ENCODE measurements at places on chromosomes 7 and 10. TPM values are rescaled to one million over a fixed set of nuclear protein-coding genes. Genes with fewer than 3 reads are reported as not detected.
A peak's percentile ranks its signal among the peaks of the same experiment; 100 is the strongest.

DNA sequence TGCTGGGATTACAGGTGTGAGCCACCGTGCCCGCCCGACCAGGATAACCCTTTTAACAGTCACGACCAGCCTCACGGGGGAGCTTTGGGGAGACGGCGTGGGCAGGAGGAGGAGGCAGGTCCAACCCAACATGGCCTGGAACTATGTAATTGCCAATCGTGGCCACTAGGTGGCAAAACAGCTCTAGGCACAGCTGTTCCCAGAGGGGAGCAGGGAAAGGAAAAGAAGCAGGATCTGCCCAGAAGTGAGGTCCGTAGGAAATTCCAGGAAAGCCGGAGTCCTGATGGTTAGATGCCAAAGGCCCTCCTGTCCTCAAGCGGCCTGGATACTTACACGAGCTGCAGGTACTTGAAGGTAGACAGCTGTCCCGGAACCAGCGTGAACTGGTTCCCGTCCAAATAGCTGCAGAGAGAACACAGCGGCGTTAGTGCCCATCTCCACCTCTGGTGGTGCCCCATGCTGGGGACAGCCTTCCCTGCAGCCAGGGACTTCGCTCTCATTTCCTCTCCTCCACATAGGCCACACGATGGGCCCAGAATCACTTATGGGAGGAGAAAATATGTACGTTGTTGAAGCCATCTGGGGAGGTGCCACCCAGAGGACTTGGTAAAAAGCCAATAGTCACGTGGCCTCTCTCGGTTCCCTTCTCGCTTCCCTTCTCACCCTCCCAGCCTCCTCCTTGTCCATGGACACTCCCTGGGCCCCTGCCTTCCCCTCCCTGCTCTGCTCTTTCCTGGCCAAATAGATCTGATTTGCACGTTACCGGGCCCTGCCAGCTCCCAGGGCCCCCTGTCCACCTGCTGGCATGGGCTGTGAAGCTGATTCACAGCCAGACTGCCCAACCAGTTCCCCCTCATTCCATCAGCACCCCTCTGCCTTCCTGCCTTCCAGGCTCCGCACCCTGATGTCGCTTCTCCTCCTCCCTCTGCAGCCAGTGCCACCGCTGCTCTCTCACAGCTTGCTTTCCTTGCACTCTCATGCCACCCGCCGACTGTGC is 148.1 kb downstream of the SLIT1 start:
- H3K4me3 ChIP-seq: peak overlapping the region; percentile 44
- H3K27me3 ChIP-seq: no peaks in the 10 kb centered on the region
- H3K36me3 ChIP-seq: no peaks in the 10 kb centered on the region
- DNase-seq: peak; percentile 78

DNA sequence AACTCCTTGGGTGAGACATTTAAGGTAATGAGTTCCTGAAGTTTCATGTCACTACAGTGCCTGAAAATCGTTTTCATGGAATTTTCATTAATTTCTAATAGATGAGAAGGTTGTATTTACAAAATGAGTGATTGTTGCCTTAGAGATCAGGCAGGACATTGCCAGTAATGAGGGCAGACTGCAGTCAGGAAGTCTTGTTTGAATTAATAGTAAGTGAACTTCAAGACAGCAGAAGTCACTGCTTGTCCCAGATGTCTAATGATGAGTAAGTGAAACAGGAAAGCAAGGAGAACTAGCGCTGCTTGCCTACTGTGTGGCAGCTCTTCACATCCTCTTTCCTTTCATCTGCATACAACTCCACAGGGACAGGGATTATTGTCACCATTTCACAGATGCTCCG is 237.4 kb downstream of the BAMBI start:
- no peak for DNase-seq
- no peak overlapping the region for H3K4me3 ChIP-seq
- no peak overlapping the region for H3K27ac ChIP-seq

DNA sequence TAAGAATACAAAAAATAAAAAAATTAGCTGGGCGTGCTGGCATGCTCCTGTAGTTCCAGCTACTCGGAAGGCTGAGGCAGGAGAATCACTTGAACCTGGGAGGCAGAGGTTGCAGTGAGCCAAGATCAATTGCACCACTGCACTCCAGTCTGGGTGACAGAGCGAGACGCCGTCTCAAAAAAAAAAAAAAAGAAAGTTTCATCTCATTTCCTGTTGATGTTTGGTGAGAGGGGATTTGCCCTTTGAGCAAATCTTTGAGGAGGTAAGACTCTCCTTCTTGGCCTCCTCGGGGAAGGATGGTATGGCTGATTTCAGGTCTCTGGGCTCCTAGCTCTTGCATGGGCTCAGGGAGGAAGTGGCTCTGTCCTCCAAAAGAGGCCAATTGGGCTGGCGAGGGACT is 3.6 kb upstream of the GRID2IP start:
- H3K27me3 ChIP-seq: no peaks in the 10 kb centered on the region
- H3K4me3 ChIP-seq: no peak overlapping the region
- no peaks in the 10 kb centered on the region for H3K4me1 ChIP-seq
- no peak for DNase-seq

DNA sequence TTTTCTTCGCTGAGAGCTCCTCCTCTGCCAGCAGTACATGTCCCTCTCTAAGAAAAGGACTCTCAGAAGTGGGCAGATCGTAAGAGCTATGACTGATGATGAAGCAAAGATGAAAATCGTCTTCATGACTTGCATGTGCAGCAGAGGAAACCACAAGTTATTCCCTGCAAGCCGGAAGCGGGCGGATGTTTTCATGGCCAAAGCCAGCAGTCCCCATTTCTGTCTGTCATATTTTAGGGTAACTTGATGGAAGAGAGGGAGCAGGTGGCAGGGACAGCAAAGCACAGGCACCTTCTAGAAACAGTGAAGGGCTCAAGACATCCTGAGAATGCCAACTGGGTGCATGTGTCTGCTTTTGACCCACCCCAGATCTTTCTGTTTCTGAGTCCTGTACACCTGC is 19.9 kb downstream of the KLF6 start:
- H3K36me3 ChIP-seq: no peaks in the 10 kb centered on the region
- peak overlapping the region; percentile 55 for H3K27ac ChIP-seq
- peaks cover 12% of the 10 kb centered on the region for H3K4me1 ChIP-seq
- no peak for DNase-seq
- no peaks in the 10 kb centered on the region for H3K27me3 ChIP-seq

DNA sequence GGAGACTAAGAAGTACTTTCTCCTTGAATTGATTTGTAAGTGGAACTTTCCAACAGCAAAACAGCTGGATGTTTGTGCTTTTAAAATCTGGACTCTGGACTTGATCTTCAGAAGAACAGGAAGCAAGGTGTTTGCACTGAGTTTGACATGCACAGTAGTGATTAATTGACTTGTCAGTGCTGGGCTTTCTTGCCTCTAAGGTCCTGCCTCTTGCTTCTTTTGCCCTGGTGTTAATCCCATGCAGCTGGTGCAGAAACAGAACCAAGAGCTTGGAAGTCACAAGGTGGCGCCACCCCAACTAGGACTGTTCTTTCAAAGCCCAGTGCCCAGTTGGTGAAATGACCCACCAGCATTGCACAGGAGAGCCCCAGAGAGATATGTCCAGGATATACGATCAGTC is 66.8 kb upstream of the SEPHS1 start:
- H3K4me1 ChIP-seq: no peaks in the 10 kb centered on the region
- no peak for DNase-seq
- H3K27me3 ChIP-seq: no peaks in the 10 kb centered on the region
- H3K36me3 ChIP-seq: no peaks in the 10 kb centered on the region

GRCh38 chr10:5929442-5929841 is 39.4 kb downstream of the FBH1 start:
- no peaks in the 10 kb centered on the region for H3K27me3 ChIP-seq
- DNase-seq: no peak
- no peak overlapping the region for H3K27ac ChIP-seq
- H3K4me1 ChIP-seq: peaks cover 4% of the 10 kb centered on the region
- H3K4me3 ChIP-seq: no peak overlapping the region
- H3K36me3 ChIP-seq: peaks cover 81% of the 10 kb centered on the region

DNA sequence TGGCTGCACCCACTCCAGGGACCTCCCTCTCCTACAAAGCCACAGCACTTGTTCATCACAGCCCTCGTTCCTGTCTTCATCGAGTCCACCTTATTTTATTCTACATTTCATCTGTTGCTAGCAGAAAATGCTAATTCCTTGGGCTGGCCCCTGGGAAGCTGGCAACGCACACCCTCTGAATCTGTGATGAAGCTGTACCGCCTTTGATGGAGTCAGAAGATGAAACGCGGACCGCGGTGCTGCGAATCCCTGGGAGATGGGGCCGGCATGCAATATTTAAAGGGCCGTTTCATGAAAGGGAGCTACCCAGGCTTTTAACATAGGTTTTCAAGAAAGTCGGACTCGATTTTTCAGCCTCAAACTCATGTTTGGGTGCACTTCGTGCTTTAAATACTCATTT is 88.5 kb downstream of the NPTX2 start:
- H3K4me1 ChIP-seq: no peaks in the 10 kb centered on the region
- no peaks in the 10 kb centered on the region for H3K36me3 ChIP-seq
- no peak for DNase-seq
- no peak overlapping the region for H3K4me3 ChIP-seq
- no peak overlapping the region for H3K27ac ChIP-seq
- no peaks in the 10 kb centered on the region for H3K27me3 ChIP-seq

GRCh38 chr7:54831644-54832095 is 72.7 kb upstream of the SEC61G start:
- no peak overlapping the region for H3K4me3 ChIP-seq
- DNase-seq: no peak
- no peaks in the 10 kb centered on the region for H3K4me1 ChIP-seq
- H3K27me3 ChIP-seq: no peaks in the 10 kb centered on the region
- no peaks in the 10 kb centered on the region for H3K36me3 ChIP-seq
- H3K27ac ChIP-seq: no peak overlapping the region

- H3K27me3 ChIP-seq: no peaks in the 10 kb centered on the region
- H3K36me3 ChIP-seq: peaks cover 40% of the 10 kb centered on the region
- peaks cover 78% of the 10 kb centered on the region for H3K4me1 ChIP-seq
- H3K27ac ChIP-seq: peak overlapping the region; percentile 75
- DNase-seq: peak; percentile 0
- no peak overlapping the region for H3K4me3 ChIP-seq
These were observed 7.6 kb upstream of the DEPP1 start for GRCh38 chr10:44986179-44986578.

GRCh38 chr10:79488336-79488735 is 24.0 kb upstream of the EIF5AL1 start:
- H3K36me3 ChIP-seq: no peaks in the 10 kb centered on the region
- peaks cover 14% of the 10 kb centered on the region for H3K4me1 ChIP-seq
- no peak for DNase-seq
- no peaks in the 10 kb centered on the region for H3K27me3 ChIP-seq

The ERVW-1 gene
- total RNA-seq: 0.20 TPM

The CALD1 gene
- total RNA-seq: 156 TPM

The SEMA3E gene
- total RNA-seq: 2.1 TPM

The SLC18A3 gene
- not detected for total RNA-seq

The PHKG1 gene
- total RNA-seq: 0.49 TPM

Data from upper lobe of left lung (tissue), 6 donors.